ENCODE measurements at places on chromosomes 1 and 21. TPM values are rescaled to one million over a fixed set of nuclear protein-coding genes. Genes with fewer than 3 reads are reported as not detected.

The CERS2 gene
- 115 TPM for total RNA-seq

The OR10J1 gene
- not detected for total RNA-seq

The IFI16 gene
- 174 TPM for total RNA-seq

The CYP4A11 gene
- not detected for total RNA-seq

The BACE2 gene
- 238 TPM for total RNA-seq

The C4BPB gene
- not detected for total RNA-seq

The TDRD10 gene
- 2.6 TPM for total RNA-seq

The TIAM1 gene
- total RNA-seq = 4.4 TPM

The ZYG11A gene
- total RNA-seq = 1.1 TPM

The SPATA21 gene
- total RNA-seq = not detected

The FOXO6 gene
- 0.05 TPM for total RNA-seq

The POGZ gene
- total RNA-seq = 12.8 TPM

The ELF3 gene
- total RNA-seq = under 0.01 TPM

The CRYBG2 gene
- not detected for total RNA-seq

The ELAPOR1 gene
- 0.67 TPM for total RNA-seq

The FCRLB gene
- 3.6 TPM for total RNA-seq

The TTF2 gene
- 24.8 TPM for total RNA-seq

The ETV3L gene
- not detected for total RNA-seq

The KNCN gene
- not detected for total RNA-seq

The L1TD1 gene
- not detected for total RNA-seq

The CLCA1 gene
- total RNA-seq = not detected

The IPO9 gene
- total RNA-seq = 30.8 TPM

The IQGAP3 gene
- 39.4 TPM for total RNA-seq

The SPRR4 gene
- total RNA-seq = not detected

The PDC gene
- not detected for total RNA-seq

The TRIM63 gene
- not detected for total RNA-seq

The HAO2 gene
- total RNA-seq = not detected

The AGRN gene
- 115 TPM for total RNA-seq

The LRRC38 gene
- 0.40 TPM for total RNA-seq

The ELOA gene
- total RNA-seq = 33.7 TPM

The TNFRSF8 gene
- total RNA-seq = not detected

The SPRR2E gene
- total RNA-seq = not detected

The RSPO1 gene
- not detected for total RNA-seq

The SPATA46 gene
- total RNA-seq = not detected

The ARTN gene
- 0.05 TPM for total RNA-seq

The GPR153 gene
- 0.73 TPM for total RNA-seq

The FALEC gene
- total RNA-seq = not detected

The GBP6 gene
- not detected for total RNA-seq

The HPCA gene
- not detected for total RNA-seq

The CA6 gene
- total RNA-seq = not detected

The LCE6A gene
- not detected for total RNA-seq

The TMEM79 gene
- total RNA-seq = 2.3 TPM

The NGF gene
- not detected for total RNA-seq

The CORT gene
- 0.13 TPM for total RNA-seq

Data from mammary microvascular endothelial cell (primary cell).